ENCODE measurements at places on chromosomes 6 and 20. TPM values are rescaled to one million over a fixed set of nuclear protein-coding genes. Genes with fewer than 3 reads are reported as not detected.

DNA sequence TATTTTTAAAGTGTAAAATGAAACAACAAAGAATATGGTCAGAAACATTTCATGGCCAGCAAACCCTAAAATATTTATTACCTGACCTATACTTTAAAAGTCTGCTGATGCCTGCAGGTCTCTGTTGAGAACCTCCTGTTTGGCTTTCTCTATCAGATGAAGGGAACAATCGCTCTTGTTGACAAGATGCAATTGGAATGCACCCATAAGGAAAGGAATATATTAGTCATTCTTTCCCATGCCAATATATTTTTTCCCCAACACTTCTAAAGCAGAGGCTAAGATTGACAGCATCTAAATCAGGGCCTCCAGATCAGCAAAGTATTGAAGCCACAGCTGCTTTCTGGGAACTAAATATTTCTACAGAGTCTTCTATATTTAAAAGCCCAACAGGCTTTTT is 897.8 kb downstream of the EPHA7 start:
- no peak for DNase-seq

Gene TFAP2C
- polyA plus RNA-seq: not detected

DNA sequence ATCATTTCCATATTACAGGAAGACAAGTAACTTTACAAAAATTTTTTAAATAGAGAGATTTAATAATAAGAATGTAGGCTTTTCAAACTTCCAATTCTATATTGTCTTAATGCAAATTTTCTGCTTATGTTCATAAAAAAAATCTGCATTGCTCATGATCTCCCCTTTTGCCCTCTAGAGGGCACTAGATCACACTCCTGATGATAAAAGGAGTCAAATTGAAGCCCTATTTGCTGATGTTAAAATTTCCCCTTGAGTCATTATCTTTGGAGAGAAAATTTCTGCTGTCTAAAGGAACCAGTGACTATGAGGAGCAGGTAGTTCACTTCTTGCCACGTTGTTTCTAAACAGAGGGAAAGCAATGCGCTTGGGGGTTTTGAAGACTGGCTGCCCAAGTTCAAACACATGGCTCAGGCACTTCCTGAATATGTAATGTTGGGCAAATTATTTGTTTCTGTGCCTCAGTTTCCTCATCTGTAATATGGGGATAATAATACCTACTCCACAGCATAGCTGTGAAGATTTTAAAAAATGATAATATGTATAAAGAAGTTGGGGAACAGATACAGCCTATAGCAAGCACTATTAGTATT is 874.2 kb downstream of the TFAP2A start:
- DNase-seq: no peak

Gene BMP5
- 0.51 TPM for polyA plus RNA-seq

Gene LINC00237
- not detected for polyA plus RNA-seq

Data from liver (tissue), 10 donors.